ENCODE measurements at places on chromosomes 16 and 17. TPM values are rescaled to one million over a fixed set of nuclear protein-coding genes. Genes with fewer than 3 reads are reported as not detected.

ATP5PD gene
- total RNA-seq: 316 TPM

ZNF385C gene
- 1.5 TPM for total RNA-seq

RAB34 gene
- 1.8 TPM for total RNA-seq

CFAP97D1 gene
- total RNA-seq: 0.18 TPM

REXO5 gene
- total RNA-seq: 6.9 TPM

CA5A gene
- 0.74 TPM for total RNA-seq

MYH13 gene
- not detected for total RNA-seq

MYH3 gene
- 2.4 TPM for total RNA-seq

KRTAP3-1 gene
- 7.9 TPM for total RNA-seq

SPATA20 gene
- 149 TPM for total RNA-seq

KRT27 gene
- not detected for total RNA-seq

BCL6B gene
- not detected for total RNA-seq

GRCh38 chr17:65052585-65052984, 4.0 kb downstream of the GNA13 start:
- no peak for DNase-seq

- DNase-seq: no peak
Measured at GRCh38 chr17:79177877-79178276, 103.3 kb downstream of the ENGASE start.

- no peak for DNase-seq
Measured at GRCh38 chr17:68784431-68784830, 170.8 kb downstream of the ABCA8 start.

GRCh38 chr17:72572604-72573491, 452.0 kb downstream of the SOX9 start:
- DNase-seq: no peak

DNA sequence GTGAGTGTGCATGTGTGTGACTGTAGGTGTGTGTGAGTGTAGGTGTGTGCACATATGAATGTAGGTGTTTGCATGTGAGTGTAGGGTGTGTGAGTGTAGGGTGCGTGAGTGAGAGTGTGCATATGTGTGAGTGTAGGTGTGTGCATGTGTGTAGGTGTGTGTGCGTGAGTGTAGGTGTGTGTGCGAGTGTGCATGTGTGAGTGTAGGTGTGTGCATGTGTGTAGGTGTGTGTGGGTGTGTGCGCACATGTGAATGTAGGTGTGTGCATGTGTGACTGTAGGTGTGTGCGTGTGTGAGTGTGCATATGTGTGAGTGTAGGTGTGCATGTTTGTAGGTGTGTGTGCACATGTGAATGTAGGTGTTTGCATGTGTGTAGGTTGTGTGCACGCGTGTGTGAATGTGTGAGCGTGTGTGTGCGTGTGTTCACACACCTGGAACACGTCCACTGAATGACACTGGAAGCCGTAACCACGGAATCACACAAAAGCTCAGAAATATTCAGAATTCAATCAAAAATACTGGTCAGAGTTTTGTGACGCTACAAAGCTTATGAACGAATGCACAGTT, 30.6 kb downstream of the MRM3 start:
- no peak for DNase-seq

GRCh38 chr16:57653936-57654335, 14.2 kb upstream of the ADGRG3 start:
- DNase-seq: no peak

- DNase-seq: no peak
Measured at GRCh38 chr17:82039695-82040299, 2.3 kb upstream of the DCXR start.

DNA sequence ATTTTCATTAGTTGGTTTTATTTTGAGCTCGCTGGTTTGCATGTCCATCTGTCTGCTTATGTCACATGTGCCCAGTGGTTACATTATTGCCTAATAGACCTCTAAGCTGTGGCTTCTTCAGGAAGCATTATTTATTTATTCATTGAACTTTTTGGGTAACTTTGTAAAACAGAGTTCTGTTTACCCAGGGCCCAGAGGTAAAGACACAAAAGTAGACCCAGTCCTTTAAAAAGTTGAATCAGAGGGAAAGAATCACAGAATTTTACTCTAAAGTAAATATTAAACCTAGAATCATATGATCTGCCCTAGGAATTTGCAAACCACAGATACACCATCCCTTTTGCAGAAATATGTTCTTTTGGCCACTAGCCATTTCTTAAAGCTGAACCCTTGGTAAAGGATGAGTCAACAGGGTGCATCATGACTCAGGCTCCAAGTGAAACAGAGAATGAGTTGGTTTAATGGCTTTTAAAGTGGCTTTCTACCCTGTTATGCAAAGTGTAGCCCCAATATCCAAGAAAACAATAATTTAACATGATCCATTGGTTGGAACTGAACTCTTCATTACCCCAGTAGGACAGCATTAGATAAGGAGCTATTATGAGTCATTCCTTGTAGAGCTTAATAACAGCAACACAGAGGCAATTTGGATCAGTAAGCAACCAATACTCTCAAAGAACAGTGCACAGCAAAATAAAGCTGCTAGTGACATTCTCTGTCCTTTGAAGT, 236.3 kb downstream of the KCNJ2 start:
- DNase-seq: no peak

DNA sequence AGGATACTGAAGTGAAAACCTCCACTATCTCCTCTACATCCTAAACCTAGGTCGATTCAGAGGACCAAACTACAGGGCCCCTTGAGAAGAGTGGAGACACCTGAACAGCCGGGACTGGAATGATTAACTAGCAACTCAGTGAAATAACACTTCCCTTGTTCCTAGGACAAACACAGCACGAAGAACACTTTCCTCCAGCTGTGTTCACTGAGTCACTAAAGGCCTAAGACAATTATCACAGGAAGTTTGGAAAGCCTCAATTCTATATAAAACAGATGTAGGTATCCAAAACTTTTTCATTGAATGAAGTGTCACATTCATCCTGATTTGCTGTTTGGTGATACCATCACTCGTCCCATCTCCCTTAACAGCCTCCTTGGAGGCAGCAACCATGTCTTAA, 15.5 kb upstream of the CUEDC1 start:
- DNase-seq: no peak

DNA sequence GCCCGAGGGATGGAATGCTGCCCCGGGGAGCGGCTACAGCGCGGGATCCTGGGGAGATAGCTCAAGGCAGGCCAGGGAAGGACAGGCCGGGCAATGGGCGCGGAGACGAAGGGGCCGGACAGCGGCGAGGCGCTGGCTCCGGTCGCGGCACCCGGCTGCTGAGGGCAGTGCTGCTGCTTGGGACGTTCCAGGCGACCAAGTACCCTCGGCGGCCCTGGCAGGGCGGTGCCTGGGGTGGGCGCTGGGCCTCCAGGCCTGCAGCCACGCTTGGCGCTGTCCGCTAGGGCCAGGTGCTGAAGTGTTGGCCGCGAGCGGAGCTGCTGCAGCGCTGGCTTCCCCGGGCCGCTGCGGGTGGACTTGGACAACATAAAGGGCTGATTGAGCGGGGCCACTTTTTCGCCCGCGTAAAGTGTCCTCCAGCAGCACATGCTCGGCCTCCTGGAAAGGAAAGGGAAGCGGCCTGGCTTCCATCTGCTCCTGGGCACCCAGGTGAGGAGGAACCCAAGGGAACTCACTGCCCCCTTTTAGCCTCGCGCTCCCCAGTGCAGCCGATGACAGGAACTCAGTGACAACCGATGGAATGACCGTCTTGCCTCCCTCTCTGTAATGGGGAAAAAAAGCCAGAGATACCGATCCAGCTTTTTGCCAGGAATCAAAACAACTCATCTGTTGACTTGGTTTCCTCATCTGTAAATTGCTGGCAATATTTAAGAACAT, 23.7 kb downstream of the CLEC3A start:
- DNase-seq: peak; percentile 75

DNA sequence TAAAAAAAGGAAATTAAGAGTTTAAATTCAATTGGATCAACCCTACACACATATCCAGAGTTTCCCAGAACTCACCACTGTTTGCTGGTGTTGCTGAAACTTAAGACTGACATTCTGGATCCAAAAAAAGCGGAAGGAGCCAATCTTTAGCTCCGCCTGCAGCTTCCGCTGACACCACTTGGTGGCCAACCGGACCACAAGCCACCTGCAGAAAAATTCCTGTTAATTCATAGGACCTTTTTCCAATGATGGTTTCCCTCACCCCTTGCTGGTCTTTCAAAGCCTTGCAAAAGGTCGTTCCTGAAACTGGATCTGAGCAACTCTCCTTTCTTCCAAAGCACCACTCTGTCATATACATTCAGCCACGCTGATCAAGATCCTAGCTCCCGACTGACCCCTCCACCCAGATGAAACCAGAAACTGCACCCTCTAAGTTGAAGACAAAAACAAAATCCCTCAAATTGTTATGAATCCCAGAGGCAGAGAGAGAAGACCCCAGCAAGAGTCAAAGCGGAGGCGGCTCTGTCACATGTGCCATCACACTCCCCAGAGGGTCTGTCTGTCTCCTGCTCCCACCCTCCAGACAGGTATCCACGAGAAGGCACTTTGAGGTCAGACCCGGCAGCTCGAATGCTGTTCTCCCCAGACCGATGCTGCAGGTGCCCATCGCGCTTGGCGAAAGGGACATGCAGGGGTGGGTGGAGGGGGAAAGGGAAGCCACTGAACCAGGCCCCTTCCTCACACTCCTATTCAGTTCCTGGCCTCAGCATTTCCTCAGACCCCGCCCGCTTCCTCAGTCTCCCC, 773 bp downstream of the BLTP2 start:
- peak; percentile 70 for DNase-seq

DNA sequence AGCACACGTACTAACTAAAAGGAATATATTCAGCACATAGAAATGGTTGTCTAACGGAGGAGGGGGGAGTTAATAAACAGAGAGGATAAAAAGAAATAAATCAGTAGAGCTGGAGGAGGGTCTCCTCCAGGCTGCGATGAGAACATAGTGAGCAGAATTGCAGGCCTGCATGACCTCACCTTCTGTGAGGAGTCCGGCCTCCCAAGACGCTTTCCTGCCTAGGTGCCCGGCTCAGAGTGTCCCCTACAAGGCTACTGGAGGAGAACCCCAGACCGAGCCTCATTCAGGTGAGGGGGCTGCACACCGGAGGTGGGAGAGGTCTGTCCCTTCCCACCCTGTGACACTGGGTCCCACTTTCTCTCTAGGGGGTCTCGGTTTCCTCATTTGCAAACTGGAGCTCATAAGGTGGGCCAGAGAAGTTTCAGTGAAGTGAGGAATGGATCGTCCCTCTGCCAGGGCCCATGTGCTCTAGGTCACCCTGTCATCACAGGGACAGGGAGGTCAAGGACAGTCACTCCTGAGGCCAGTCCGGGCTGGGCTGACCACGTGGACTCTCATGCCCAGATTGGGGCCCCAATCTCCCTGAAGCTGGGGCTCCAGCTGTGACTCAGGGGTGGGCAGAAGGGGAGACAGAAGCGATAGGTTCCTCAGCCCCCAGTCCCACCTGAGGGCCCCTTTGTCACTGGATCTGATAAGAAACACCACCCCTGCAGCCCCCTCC, 3.3 kb upstream of the HBM start:
- no peak for DNase-seq

DNA sequence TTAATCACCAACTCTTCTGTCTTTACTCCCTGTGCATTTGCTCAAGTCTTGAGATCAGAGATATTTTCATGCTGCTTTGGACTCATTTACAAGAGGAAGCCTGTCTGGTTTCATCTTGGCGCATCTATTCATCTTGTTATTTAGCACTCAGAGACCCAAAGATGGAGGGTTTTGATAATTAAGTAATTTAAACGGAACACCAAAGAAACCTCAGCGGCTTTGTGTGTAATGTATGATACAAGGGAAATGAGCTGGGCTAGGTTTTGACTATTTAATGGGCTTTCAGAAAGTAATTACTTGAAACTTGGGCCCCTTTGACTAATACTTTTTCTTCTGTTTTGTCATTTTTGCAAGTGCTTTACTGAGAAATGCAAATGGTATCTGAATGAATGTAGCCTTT, 66.2 kb upstream of the CACNG3 start:
- no peak for DNase-seq

- no peak for DNase-seq
Measured at GRCh38 chr17:68807998-68808772, 147.0 kb downstream of the ABCA8 start.

All from Caco-2 (cell line).